ENCODE measurements at places on chromosomes 6 and 20.

- no peak for DNase-seq
Measured at GRCh38 chr6:2976571-2977085, 5.3 kb upstream of the SERPINB6 start.

DNA sequence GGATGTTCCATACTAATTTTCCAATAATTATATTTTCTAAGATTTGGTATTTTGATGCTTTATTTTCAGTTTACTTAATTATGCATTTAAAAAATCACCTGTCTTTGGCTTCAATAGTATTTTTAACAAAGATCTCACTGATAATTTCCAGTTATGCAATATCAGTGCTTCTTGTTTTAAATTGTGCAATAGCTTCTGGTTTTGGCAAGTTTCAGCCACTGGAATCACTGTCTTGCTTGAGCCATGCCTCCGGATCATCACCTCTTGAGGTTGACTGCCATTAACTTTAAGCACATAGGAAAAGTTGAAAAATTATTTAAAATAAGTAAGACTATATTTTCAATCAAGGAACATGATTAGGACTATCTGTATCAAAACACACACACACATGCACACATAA is 1242.1 kb downstream of the HACE1 start:
- DNase-seq: no peak

GRCh38 chr6:164011321-164011720 is 596.8 kb downstream of the QKI start:
- no peak for DNase-seq

- DNase-seq: no peak
Measured at GRCh38 chr6:71404145-71404966, 115.7 kb downstream of the OGFRL1 start.

DNA sequence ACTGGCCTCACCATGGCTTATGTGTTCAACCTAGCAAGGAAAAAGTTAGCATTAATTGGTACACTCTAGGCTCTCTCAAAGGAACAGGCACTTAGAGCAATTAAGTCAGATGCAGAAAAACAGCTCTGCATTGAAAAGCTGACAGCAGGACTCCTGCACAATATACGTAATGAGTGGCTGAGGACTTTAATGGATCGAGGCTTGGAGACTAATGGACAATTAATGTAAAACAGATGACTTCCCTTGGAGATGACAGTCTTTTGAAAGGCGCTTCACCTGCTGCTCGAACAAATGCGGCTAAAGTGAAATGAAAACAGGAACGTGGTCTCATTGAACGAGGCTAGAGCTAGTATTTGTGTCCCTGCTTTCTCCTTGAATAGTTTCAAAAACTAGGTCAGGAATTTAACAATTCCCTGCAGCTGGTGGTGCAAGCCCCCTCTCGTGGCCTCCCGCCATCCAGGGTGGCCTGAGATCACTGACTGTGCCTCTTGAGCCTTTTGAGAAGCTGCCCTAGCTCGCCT is 137.1 kb downstream of the ELOVL4 start:
- DNase-seq: no peak

DNA sequence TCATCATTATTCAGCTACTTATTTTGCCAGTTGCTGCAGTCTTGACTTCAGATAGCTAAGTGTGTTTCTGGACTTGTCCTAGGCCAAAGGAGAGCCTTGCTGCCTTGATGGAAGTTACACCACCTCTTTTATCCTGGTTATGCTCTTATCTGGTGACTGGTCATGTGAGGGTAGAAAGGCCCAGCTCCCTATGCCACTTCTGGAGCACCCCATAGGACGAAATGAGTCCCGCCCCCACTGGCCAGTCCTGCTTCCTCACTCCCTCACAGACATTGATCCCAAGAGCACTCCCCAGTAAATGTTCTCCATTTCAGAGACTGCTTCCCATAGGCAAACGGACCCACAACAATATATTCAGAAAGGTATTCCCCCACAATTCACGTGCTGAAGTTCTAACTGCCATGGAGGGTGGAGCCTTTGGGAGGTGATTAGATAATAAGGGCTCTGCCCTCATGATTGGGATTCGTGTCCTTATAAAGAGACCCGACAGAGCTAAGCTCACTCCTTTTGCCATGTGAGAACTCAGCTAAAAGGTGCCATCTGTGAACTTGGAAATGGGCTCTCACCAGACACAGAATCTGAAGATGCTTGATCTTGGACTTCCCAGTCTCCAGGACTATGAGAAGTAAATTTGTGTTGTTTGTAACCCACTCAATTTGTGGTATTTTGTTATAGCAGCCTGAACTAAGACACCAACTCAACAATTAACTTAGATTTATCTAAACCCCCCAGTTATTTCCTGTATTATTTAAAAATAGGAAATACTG is 21.5 kb upstream of the ELOVL2 start:
- DNase-seq: no peak

GRCh38 chr20:43571771-43572170 is 12.9 kb downstream of the SGK2 start:
- no peak for DNase-seq

GRCh38 chr6:155443168-155443567 is 12.5 kb downstream of the NOX3 start:
- DNase-seq: no peak

DNA sequence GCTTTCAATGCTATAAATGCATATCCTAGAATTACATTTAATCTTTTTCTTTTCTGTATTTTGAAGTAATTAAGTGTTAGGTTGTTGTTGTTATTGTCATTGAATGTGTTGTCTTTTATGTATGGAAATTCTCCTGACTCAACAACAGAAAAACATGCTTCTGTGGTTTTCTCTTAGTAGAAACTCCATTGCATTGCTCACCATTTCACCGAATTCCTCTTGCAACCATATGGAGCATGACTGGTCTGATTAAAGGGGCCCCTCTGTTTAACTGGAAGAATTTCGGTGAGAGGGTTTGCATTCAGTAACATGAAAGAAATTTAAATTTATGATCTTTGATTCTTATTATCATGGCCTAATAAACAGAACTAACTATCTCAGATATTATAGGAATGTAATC is 454.3 kb upstream of the JARID2 start:
- DNase-seq: no peak

- no peak for DNase-seq
Measured at GRCh38 chr20:17863577-17864292, 104.9 kb downstream of the SNX5 start.

DNA sequence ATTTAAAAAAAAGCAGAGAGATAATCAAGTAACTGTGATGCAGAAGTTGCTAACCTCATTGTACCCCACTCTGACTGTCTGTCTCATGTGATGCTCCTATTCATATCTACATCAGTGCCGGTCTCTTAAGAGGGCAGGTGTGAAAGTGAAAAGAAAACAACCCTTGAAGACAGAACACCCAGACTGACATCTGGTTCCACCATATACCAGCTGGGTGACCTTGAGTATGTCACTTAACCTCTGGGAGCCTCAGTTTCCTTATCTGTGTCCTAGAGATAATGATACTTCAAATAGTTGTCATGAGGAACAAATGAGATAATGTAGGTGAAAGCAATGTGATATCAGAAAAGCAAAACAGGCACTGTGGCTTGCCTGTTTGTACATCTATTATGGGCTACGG is 426.8 kb upstream of the SOX4 start:
- no peak for DNase-seq

DNA sequence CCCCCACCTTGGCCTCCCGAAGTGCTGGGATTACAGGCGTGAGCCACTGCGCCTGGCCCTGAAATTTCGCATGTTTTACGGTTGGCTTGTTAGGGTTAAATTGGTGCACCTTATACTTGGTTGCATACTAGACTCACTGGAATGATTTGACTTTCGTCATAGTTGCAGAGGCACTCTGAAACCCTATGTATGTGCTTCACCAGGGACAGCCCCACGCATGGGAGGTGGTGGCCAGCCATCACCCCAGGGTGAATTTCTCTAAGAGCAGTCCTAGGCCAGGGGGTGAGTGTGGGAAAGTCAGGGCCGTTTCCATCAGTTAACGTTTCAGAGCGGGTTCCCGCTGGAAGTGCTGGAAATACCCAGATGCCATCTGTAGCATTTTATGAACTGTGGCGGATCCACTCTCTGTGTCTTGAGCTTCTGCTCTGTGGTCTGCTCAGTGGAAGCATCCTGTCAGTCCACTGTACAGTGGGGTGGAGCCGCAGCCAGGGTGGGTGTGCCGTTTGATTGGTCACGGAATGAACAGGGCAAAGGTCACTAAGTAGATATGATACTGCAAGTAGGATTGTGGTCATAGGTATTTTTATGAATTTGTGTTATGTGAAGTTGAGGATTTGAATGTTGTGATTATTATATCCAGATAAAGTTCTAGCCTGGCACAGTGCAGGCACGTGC is 13.2 kb downstream of the DNAJC5 start:
- no peak for DNase-seq

DNA sequence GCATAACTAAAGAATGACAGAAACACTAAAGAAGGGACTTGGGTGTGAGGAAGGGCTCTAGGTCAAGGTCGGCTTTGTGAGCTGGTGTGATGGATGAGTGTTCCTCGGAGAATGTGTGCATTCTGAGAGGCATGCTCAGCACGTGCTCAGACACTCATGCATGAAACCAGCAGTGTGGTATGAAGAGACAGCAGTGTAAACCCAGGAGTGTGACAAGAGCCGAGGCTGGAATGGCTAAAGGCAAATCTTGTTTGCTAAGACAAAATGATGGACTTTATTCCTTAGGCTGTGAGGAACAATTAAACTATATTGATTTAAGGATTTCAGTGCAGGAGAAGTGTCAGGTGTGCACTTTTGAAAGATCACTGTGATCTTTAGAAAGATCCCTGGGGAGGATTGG is 107.4 kb upstream of the MAP7 start:
- DNase-seq: no peak

- DNase-seq: no peak
Measured at GRCh38 chr20:13873831-13874230, 89.0 kb downstream of the NDUFAF5 start.

GRCh38 chr6:29831776-29832175 is 4.2 kb downstream of the HLA-G start:
- no peak for DNase-seq

DNA sequence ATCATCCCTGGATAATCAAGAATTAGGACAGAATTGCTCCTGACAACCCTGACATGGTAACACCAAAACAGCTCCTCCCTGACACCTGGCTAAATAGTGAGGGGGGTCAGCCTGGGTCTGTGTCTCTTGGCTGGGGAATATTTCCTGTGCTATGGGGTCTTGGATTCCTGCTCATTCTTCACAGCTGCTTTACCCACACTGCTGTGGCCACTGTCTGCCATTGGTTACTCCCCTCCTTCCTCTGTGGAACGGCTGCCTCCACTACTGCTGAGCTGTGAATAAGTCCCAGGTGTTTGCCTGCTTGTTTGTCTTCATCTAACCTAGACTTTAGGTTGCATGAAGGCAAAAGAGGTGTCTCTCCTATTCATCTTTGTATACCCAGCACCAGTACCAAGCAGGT is 33.9 kb upstream of the TXLNB start:
- DNase-seq: no peak

GRCh38 chr6:144922120-144922722 is 637.1 kb downstream of the UTRN start:
- no peak for DNase-seq

DNA sequence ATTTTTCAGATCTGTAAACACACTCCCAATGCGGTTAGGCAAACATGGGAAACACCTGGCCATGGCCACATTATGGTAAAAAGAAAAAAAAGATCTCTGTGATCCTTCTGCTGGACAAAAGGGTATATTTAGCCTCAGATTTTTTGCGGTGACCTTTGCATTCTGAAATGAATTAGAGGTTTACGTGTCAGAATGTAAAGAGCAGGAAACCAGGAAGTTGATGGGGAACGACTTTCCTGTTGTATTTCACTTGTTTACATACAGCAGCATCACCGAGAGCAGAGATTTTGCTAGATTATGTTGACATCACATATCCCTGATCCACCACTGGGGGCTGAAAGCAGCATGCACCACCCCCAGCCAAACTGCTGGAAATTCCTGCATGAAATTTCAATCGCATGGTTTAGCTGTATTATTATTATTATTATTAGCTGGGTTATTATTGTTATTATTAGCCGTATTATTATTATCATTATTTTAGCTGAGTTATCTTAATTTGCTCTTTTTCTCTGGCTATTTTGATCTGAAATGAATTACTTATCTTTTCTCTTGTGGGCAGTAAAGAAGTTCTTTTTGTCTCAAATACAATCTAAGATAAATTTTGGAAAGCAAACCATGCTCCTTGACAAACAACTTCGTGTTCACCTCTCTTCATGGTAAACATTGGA is 189.4 kb downstream of the ZFP64 start:
- no peak for DNase-seq

GRCh38 chr6:121105461-121105860 is 228.8 kb downstream of the TBC1D32 start:
- DNase-seq: no peak

DNA sequence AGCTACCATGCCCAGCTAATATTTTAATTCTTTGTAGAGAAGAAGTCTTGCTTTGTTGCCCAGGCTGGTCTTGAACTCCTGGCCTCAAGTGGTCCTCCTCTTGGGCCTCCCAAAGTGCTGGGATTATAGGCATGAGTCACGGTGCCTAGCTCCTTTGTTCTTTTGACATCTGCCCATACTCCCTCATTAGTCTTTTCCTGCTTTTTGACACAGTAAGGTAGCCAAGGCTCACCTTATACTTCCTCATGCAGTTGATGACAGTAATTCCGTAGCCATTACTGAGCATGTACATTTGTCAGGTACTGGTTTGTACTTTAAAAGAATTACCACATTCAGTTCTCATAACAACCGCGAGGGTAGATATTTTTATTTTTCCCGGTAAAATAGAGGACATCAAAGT is 76.7 kb downstream of the CDYL start:
- no peak for DNase-seq

DNA sequence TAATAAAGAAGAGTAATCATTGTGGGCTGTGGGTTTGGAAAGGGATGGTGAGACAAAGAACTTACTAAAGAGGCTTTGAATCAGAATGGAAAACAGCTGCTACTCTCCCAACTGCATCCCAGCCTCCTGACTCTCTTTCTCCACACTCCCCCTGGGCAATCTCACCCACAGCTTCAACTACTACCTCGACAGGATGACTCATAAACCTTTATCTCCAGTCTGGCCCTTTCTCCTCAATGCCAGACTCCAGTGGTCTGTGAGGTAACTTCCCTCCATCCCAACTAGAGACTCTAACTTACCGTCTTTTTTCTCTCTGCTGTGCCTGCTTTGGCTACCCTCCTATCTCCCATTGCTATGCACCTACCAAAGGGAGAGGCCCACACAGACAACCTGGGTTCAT is 135.3 kb upstream of the RREB1 start:
- no peak for DNase-seq

All from omental fat pad (tissue), 4 donors.